Activated naive CD8-positive, alpha-beta T cell treated with anti-CD3 and anti-CD28 coated beads, Interleukin-2, amount 50 U/mL, for 24 hours (primary cell): ENCODE measurements at places on chromosomes 16 and 17.

DNA sequence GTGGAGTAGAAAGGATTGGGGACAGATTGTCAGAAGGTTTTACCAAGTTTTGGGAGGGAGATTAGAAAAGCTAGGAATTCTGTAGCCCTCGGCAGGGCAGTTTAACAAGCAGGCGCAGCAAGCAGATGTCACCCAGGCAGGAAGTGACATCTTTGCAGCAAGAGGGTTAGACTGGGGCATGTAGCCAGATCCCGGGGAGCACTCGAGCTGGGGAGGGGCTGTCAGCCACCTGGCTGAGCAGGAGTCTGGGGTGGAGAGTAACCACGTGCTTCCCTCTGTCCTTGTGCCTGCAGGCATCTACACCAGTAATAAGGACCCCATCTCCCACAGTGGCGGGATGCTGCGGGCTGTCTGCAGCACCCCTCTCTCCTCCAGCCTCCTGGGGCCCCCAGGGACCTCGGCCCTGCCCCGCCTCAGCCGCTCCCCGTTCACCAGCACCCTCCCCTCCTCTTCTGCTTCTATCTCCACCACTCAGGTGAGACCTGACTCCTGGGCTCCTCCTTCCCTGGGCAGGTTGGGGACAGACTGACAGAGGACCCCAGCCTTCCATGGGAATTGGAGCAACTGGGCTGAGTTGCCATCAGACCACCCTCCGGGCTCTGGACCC lies 12.2 kb downstream of the MLLT6 start:
- DNase-seq, result no peak

DNA sequence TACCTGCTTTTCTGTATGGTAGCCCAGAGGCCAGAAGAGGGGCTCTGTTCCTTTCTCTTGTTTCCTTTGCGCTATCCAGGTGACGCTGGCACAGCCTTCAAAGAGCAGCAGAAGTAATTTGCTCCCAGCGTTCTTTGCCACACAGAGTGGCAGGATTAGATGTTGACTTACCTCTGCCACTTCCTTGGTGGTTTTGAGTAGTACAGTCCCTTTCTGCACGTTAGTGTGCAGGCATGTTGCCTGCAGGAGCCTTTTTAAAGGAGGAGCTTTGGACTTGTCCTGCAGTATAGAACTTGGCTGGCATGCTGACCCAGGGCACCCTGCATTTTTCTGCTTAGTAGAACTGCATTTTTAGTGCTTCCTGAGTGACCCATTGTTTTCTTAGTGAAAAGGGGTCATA lies at the start of gene ABCC11:
Gene ABCC11, minus strand, starts transcription at position 229 of the 400 bp plus-strand sequence. CDS start 15,618 bp downstream, outside the sequence.
- DNase-seq, result no peak

- no peak for DNase-seq
Measured at GRCh38 chr16:16042076-16042475, 92.7 kb downstream of the ABCC1 start.

GRCh38 chr17:63420868-63421680 lies 25.0 kb downstream of the CYB561 start:
- DNase-seq, result no peak

- no peak for DNase-seq
Measured at GRCh38 chr17:18921485-18921884, 30.5 kb upstream of the SLC5A10 start.

DNA sequence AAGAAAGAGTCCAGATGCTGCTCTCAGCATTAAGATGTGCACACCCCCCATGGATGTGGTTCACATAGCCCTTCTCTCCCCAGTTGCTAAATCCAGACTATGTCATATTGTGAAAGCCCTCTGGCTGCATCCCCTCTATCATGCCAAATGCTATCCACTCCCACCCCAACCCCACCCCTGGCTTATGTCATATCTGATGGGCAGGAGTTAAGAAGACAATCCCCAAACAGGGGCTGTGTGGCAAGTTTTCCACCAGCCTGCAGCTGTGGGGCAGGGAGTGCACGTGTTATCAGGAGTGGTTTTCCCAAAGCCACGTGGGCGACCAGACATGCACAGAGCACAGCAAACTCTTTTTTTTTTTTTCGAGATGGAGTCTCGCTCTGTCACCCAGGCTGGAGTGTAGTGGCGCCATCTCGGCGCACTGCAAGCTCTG lies 10.0 kb downstream of the FAM117A start:
- DNase-seq, result no peak

DNA sequence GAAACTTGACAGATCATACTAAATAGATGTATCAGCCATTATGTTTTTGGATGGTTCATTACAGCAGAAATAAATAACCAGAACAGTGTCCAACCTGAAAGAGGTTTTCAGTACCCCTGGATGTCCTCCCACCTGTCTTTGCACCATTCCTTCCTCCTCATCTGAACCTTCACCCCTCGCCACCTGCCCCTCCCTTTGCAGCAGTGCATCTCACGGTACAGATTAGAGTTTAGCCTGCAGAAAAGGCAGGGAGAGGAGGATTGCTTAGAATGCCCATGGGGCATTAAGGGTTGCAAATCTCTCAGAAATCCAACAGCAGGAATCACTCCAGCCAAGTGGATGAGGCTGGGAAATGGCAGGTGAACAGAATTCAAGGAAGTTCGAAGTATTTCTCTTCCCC lies 155.0 kb downstream of the HS3ST2 start:
- no peak for DNase-seq

- no peak for DNase-seq
Measured at GRCh38 chr16:2981177-2981898, 1.1 kb upstream of the PKMYT1 start.

GRCh38 chr17:35185849-35186248 lies 8.3 kb downstream of the SLC35G3 start:
- DNase-seq, result no peak

- DNase-seq, result no peak
Measured at GRCh38 chr17:4934173-4934979, 2.3 kb downstream of the GP1BA start.

DNA sequence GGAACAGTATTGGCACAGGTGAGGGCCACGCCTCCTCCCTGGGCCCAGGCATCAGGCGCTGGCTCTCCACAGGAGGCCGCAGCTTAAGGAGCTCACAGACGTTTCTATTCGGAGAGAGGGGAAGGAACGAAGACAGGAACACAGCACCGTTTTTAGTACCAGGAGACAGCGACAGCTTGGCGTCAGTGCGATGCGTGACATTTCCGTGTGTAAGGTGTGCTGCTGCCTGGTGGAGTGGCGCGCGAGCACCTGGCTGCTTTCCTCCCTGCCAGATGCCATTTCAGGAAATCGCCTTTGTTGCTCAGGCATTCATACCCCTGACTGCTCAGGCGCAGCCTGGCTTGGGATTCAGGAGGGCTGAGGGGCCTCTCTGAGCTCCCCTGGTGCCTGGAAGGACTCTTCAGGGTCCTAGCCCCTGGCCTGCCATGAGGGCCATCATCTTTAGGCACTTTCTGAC lies 367.5 kb downstream of the CPPED1 start:
- no peak for DNase-seq

DNA sequence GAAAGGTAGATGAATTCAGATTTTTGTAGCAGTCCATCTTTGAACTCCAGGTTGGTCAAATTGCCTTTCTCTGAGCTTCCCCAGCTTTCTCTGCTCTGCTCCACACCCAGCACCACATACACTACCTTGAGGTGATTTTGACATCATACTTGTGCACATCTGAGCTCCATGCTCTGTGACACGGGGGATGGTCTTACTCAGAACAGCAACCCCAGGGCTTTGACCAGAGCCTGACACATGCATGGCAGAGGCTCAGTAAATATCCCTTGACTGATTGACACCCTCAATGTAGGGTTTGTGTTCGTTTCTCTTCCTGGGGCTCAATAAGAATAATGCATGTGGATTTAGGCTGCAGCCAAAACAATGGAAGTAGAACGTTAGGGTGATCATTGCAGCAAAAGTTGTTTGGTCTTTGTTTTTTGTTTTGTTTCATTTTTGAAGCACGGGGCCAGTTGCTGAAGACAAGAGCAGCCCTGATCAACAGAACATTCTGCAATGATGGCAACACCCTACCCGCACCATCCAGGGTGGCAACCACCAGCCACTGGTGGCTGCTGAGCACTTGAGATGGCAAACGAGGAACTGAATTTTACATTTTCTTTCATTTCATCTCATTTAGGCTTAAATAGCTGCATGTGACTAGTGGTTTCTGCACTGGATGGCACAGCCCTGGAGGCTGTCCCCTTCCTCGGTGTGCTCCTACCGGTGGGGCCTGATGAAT lies 224.8 kb upstream of the TNRC6C start:
- DNase-seq, result no peak

DNA sequence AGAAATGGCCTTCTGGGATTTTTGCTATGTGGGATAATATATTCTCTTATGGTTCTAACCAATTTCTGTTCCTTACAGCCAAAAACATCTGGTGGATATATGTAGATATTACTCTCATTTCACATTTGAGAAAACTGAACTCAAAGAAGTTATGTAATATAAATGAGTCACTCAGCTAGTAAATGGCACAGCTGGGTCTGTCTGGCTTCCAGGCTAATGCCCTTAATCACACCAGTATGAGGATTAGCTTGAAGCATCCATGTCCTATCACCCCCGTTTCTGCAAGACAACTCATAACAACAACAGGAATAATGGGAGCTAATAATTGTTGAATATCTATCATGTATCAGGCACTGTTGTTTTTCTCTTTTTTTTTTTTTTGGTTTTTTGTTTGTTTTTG lies 34.4 kb upstream of the USP7 start:
- DNase-seq, result no peak

GRCh38 chr16:89187032-89187769 lies 13.1 kb downstream of the SLC22A31 start:
- peak; percentile 49 for DNase-seq

GRCh38 chr16:8453359-8453758 lies 137.0 kb downstream of the TMEM114 start:
- no peak for DNase-seq

GRCh38 chr16:14394834-14395233 lies 235.2 kb downstream of the PARN start:
- no peak for DNase-seq

DNA sequence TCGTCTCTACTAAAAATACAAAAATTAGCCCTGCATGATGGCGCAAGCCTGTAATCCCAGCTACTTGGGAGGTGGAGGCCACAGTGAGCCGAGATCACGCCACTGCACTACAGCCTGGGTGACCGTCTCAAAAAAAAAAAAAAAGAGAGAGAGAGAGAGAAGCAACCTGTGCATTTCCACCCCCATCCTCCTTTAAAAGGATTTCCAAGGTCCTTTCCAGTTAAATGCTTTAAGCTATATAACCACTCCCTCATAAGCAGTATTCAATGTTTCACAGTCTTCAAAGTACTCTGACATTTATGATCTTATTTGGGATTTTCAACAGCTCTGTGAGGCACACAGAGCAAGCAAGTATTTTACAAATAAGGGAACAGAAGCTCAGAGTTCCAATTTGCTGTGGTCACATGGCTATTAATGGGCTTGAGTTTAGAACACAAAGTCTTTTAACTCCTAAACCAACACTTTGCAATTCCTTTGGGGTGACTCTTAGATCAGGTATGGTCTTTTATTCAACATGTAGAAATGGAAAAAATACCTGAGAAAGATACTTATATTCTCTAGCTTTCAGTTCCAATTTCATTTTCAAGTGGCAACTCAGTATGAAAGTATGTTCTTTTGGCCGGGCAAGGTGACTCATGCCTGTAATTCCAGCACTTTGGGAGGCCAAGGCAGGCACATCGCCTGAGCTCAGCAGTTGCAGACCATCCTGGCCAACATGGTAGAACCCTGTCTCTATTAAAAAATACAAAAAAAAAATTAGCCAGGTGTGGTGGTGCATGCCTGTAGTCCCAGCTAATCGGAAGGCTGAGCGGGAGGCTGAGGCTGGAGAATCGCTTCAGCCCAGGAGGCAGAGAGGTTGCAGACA lies 31.3 kb downstream of the SPOP start:
- peak; percentile 43 for DNase-seq

GRCh38 chr17:60439501-60439900 lies 17.2 kb downstream of the CHCT1 start:
- DNase-seq, result no peak

DNA sequence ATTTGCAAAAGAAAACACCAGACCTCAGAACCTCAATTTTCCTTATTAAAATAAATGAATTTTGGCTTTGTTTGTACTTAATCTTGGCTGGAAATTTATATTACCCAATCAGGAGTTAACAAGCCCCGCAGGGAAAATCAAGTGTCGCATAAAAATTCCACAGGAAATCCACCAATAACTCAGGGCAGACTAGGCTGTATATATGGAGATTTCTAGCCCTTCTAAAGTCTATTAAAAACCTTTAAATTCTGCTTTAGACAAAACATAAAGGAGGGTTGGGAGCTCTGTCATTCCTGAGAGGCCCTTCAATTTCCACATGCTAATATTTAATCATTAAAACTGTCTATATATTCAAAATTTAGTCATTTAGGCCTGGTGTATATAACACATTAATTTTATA lies 434.7 kb downstream of the CDH11 start:
- DNase-seq, result no peak

DNA sequence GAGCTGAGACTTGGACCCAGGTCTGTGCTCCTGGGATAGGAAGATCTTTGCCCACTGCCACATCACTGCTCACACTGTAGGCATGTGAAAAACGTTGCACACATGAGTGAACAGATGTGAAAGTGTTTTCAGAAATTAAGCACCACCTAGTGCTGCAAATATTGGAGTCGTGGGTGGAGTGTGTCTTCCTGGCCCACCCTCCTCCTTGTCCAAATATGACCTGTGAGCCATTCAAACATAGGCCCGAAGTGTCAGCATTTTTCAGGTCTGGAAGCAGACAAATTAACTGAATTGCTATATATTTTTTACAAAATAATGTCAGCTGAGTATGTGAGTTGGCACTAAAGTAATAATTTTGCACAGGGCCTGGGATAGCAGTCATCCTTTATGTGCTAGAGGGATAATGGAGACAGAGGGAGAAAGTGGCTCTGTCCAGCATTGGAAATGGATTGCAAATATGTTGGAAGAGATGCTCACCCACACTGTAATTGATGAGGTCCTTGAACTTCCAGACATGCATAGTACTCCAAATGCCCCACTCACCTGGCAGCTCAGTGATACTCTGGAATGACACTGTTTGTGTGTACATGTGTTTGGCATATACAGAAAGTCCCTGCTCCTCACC lies 58.7 kb downstream of the ACSM1 start:
- DNase-seq, result no peak

DNA sequence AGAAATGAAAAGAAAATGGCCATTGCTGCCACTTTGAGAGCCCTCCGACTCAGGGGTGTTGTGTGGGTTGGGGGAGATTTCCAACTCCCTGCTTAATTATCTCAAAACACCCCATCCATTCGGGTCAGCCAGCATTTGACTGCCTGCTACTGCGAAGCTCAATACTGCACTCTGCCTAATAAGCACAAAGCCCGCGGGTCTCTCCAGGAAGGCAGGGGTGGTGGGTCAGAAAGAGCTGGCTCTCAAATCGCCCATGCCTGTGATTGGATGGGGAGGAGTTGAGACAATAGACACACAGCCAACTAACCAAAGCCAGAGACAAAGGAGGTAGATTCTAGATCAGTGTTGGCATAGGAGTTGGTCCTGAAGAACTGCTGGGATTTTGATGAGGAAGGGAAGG lies 2.3 kb upstream of the XAF1 start:
- no peak for DNase-seq

GRCh38 chr17:40068917-40069750 lies 6.4 kb downstream of the THRA start:
- DNase-seq, result peak; percentile 83

- no peak for DNase-seq
Measured at GRCh38 chr17:76481071-76481655, 13.8 kb downstream of the AANAT start.

GRCh38 chr17:7313890-7314718 lies 1.1 kb downstream of the GPS2 start:
- DNase-seq, result no peak
